ENCODE measurements at places on chromosomes 3 and 15.

- DNase-seq: no peak
Observed at GRCh38 chr15:73972984-73973682, 19.0 kb downstream of the STOML1 start.

- no peak for DNase-seq
Observed at GRCh38 chr3:14323401-14324223, 78.8 kb upstream of the SLC6A6 start.

GRCh38 chr3:152445212-152445611, 176.5 kb downstream of the MBNL1 start:
- DNase-seq: no peak

DNA sequence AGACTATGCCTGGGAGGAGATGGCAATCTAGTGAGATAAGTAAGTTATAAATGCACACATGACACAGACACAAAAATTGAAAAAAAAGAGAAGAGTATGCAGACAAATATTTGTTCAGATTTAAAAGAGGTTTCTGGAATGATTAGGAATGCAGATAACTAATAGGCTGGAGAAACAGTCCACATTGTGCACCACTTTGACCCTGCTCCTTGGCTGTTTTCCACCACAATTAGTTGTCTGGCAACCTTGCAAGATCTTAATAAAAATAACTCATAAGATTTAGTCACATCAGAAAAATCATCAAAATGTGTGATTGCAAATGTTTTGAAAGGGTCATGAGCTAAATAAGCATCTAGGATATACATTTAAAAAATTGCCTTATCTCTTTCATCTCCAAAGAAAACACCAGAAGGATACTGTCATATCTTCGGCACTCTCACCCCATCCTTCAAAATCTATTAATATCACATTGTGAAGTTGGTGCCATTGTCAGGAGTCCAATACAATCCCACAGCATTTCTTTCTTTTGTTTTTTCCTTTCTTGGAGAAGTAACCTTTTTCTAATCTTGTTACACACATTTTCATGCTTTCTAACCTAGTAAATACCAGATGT, 153.7 kb upstream of the KCNMB2 start:
- no peak for DNase-seq

DNA sequence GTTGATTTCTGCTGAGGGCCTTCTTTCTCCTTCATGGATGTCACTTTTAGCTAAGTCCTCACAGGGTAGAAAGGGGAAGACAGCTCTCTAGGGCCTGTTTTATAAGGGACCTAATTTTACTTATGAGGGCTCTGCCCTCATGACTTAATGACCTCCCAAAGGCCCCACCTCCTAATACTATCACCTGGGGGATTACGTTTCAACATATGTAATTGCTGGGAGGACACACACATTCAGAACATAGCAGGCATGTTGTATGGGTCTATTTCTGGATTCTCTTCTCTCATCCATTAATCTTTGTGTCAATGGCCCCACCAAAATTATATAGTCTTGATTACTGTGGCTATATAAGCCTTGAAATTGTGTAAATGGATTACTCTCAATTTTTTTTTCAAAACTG, 255.0 kb downstream of the CLSTN2 start:
- no peak for DNase-seq

DNA sequence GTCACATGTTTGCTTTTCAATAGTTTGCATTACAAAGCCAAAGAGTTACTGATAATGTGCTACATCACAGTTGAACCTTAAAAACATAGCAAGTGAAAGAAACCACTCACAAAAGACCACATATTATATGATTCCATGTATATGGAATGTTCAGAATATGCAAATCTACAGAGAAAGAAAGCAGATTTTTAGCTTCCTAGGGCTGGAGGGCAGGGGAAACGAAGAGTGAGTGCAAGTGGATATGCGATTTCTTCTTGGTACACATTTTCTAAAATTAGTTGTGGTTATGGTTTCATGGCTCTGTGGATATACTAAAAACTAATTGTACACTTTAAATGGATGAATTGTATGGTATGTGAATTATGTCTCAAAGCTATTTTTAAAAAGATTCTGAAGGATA, 4.0 kb upstream of the GBE1 start:
- no peak for DNase-seq

DNA sequence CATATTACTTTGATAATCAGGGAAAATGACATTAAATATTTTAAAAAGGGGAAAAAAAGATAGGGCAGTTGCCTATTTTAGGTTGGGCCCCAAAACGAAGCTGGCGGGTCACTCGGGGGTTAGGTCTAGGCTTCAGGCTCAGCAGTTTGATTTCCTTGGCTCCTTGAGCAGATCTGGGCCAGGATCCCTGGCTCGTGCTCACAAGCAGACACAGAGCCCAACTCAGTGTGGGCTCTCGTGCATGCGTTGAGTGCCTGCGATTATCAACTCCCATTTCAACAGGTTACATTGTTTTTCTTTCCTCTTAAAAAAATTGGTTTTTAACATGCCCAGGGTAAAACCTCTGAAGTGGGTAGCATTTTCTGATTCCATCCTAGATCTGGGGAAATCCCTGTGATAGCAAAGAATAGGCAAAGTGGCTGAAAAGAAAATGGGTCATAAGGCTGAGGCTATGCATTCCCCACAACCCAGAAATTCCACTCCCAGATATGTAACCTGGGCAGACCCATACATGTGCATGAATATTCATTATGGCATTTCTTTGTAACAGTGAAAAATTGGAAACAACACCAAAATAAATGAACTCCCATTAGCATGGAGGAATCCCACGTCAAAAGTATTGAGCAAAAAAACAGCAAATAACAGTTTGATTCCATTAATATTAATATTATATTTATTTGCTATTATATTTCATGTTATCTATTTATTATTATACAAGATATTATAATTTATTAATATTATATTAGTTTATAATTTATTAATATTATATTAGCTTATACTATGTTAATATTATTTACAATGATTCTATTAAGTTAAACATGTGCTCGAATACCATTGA, 27.8 kb downstream of the FAM43A start:
- DNase-seq: no peak

DNA sequence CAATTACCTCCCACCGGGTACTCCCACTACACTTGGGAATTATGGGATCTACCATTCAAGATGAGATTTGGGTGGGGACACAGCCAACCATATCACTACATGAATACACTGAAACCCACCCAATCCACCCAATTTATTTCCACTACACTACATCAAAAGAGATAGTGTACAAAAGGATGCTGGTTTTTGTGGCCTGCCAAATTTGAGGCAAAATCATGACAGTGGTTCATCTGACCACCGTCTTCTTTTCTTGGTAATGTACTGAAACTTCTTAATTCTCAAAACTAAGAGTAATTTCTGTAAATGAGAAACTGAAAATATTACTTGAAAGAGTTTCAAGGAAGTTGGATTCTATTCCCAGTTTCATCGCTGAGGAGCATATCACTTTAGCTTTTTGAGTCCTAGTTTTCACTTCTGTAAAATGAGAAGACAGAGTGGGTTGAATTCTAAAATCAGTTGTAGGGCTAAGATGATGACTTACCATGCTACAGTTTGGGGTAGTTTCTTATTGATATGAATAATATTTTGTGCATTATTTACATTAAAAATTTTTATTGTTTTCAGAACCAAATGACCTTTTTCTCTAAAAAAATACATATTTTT, 360.4 kb upstream of the CNTN6 start:
- no peak for DNase-seq

- DNase-seq: no peak
Observed at GRCh38 chr3:116263842-116264545, 181.3 kb downstream of the LSAMP start.

- DNase-seq: no peak
Observed at GRCh38 chr3:40191251-40191650, 118.3 kb upstream of the EIF1B start.

DNA sequence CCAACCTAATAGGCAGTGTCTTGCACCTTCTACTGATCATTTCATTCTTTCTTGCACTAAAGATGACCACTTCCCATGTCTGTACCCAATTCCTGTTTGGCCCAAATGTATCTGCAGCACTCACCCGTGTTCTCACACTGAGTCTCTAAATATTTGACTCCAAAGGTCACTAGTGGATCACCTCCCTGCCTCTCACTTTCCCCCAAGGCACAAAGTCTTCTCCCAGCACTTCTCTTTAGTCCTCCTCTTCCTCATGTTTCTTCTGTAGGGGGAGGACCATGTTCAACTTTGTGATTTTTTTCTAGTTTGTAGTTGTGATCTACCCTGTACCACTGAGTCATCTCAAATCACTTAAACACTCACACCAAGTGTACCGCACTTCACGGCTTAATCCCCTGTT, 13.9 kb downstream of the NR1I2 start:
- no peak for DNase-seq

GRCh38 chr15:64387562-64388168, at the start of gene TRIP4:
TRIP4 (plus strand) TSS chr15:64387836; CDS start chr15:64387864, 28 bp downstream.
- peak; percentile 85 for DNase-seq

GRCh38 chr3:98528474-98529346, 3.1 kb upstream of the GPR15 start:
- no peak for DNase-seq

- no peak for DNase-seq
Observed at GRCh38 chr3:71309342-71309741, 274.2 kb downstream of the FOXP1 start.

GRCh38 chr15:55327387-55327786, 8.4 kb downstream of the PIGB start:
- DNase-seq: no peak

GRCh38 chr15:29070471-29071231, 184.9 kb downstream of the APBA2 start:
- DNase-seq: no peak

GRCh38 chr3:16286161-16286560, 21.1 kb downstream of the OXNAD1 start:
- DNase-seq: no peak

- DNase-seq: no peak
Observed at GRCh38 chr15:76431971-76432370, 95.4 kb downstream of the ISL2 start.

DNA sequence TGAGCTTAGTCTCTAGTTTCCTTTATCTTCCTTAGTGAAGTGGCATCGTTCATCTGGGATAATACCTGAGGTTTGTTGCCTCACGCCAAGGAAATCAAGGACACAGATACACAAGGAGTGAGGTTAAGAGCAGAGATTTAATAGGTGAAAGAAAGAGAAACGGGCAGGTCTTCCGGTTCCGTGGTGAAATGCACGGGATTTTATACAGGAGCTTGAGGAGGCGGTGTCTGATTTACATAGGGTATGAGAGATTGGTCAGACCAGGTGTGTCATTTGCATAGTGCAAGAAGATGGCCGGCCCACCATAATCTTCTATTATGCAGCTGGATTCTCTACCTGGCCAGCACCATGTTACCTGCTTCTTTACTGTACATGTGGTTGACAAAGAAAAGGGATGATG, 17.2 kb downstream of the ARRDC4 start:
- DNase-seq: no peak

DNA sequence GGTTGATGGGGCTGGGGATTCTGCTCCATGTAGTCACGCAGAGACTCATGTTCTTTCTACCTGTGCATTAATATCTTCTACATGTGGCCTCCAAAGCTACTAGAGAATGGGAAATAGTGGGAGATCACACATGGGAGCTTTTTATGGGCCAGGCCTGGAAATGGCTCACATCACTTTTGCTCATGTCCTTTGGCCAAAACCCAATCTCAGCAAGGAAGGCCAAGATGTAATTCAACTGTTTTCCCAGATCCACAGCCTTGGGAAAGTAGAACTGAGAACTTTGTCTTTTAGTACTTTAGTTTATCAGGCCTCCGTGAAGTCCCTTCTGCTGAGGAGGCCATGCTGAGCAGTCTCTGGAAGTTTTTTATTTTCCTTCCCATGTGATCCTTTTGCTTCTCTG, 73.2 kb upstream of the SLC4A7 start:
- DNase-seq: no peak

GRCh38 chr3:45869638-45870037, 16.7 kb upstream of the CCR9 start:
- DNase-seq: no peak

DNA sequence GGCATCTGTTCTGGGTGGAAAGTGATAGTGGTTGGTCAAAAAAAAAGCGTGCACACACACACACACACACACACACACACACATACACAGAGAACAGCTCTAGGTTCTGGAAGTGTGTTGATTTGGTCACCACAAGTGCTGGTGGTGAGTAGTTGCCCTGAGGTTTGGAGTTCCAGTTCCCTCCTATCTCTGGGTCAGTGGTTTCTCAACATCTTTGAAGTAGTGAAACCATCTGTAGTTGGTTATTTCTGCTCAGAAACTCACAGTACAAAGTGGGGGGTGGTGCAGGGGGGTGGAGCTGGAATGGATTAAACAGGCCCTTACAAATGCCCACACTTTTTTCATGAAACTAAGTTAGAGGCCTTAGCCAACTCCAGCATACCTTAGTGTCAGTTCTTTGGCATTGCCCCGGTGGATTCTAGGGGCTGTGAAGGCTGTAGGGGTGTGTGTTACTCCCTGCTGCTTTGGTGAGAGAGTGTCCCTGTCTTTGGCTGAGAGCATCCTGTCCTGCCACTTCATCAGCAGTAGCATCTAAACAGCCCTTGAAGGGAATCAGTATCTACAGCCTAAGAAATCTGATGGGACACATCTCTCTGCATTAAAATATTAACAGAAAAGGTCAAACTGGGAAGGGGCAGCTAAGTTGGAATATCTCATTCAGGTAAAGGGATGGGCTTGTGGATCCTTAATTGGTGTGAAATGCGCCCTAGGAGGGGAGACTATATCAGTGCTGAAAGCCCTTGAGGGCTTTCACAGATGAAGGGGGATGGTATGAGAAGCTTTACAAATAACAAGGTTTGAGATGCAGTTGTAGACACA, 20.6 kb downstream of the SMAD3 start:
- DNase-seq: no peak

DNA sequence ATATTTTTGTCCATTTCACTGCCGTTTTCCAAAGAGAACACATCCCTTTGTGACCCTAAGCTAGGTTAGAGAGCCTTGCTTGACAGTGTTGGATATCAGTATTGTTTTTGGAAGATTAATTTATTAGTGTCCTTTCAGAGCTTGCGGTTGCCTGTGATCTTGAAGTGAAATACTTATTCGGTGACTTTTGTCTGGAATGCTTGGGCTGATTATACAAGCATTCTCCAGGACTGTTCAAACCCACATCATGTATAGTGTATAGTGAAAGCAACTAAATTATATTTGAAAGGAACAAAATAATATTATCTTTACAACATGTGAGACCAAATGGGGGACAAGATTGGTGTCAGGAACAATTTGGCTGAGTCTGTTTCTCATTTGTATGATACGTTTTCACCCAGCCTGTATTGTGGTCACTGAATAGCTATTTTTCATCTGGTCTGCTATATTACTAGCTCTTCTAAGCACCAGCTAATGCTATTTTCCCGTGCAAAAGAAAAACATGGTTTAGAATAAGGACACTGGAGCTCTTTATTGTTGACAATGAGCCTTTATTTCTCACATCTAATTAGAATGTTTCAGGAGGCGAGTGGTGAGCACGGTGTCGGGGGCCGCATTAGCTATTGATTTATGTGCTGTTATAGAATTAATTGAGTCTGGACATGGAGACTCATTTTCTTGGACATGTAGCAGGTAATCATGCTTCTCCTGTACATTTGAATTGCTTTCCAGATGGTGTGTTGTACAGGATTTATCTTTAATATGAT, 158.1 kb downstream of the APBA2 start:
- no peak for DNase-seq
